Fibroblast of the conjunctiva (primary cell): ENCODE measurements at places on chromosomes 6 and 20.

GRCh38 chr6:2378046-2378657 lies 132.7 kb upstream of the GMDS start:
- DNase-seq: no peak

GRCh38 chr6:158596861-158597260 lies 37.0 kb downstream of the TMEM181 start:
- DNase-seq: no peak

- DNase-seq: no peak
These were observed 111.8 kb downstream of the QKI start for GRCh38 chr6:163526346-163526745.

GRCh38 chr6:1594445-1595200 lies 15.1 kb upstream of the FOXC1 start:
- no peak for DNase-seq

GRCh38 chr6:43138267-43138666 lies 32.8 kb upstream of the SRF start:
- no peak for DNase-seq

DNA sequence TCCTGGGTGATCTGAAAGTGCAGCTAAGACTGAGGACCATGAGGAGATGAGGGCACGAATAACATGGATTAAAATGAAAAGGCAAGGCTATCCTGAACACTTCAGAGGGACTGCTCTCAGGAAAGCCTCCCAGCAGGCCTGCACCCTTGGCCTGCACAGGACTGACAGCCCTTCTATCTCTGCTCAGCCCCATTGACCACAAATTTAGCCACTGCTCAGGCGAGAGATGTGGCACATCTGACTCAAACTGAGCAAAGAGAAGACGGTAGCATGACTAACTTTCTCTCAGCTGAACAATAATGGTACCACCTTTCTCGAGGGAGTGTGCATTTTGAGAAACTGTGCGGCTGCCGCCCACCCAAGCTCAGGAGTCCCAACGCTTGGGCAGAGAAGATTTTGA lies 257.5 kb downstream of the ADGB start:
- DNase-seq: no peak

DNA sequence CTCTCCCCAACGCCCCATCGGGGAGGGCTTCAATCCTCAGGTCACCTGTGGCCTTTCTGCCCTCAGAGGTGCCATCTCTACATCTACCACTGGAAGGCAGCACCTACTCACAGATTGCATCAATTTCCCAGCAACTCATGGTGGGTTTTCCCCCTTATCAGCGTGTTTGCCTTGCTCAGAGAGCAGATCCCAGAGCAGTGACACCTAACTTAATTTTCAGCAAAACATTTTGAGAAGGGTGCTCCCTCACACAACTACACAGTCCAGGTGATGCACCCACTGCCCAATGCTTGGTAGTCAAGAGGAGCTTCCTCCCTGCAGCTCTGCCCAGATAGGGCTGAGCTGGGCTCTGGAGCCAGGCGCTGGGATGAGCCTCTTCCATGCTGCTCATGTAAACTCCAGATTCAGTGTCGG lies 48.2 kb downstream of the PLG start:
- DNase-seq: no peak

- no peak for DNase-seq
These were observed 51.7 kb downstream of the CPXM1 start for GRCh38 chr20:2748551-2749342.

DNA sequence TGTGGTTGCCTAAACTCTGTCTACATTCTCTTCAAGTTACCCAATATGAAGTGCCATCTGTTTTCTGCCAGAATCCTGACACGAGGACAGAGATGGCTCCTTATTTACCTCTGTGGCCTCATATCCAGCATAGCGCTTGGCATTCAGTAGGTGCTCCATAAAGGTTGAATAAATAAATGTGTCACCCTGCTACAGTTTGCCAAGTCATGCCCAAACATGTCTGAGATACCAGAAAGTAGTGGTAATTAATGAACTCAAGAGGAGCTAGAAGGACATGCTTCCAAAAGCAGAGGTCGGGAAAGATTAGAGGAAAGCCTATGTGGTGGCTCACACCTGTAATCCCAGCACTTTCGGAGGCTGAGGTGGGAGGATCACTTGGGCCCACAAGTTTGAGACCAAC lies 30.9 kb upstream of the E2F3 start:
- DNase-seq: no peak

GRCh38 chr20:64027981-64028685 lies 7.8 kb upstream of the C20orf204 start:
- no peak for DNase-seq

GRCh38 chr6:13253272-13253671 lies 75.1 kb downstream of the TBC1D7 start:
- DNase-seq: no peak

- DNase-seq: peak; percentile 72
These were observed 198.7 kb downstream of the MOXD1 start for GRCh38 chr6:132202574-132202973.

DNA sequence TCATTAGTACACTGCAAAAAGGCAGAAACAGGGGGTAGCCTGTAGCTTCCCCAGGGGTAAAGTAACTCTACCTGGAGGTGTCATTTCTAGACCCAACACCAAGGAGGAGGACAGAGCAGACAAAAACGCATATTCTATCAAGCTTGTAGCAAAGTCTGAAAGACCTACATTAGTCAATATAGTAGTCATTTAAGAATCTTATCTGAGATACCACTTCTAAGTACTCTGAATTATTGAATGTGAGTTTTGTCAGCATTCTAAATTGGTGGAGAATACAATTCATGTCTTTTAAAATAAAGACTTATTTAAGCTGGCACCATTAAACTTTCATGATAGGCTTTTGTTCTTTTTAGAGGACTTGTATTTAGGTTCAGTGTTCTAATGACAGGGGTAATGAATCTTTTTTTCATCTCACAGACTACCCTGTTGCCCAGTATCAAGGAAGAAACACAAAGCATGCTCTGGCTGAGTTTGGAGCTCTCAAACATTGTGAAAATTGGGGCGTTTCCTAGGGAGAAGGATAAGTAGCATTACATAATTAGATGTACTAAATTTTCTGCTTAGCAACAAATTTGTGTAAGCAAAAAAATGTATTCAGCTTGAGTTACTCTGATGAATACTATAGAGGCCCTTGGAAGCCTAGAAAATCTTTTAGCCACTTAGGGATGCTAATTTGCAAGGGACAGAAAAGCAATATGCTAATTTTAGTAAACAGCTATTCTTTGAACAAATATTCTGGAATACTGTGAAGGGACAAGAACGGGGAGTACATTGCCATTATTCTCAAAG lies 255.4 kb upstream of the HSF2 start:
- DNase-seq: no peak

DNA sequence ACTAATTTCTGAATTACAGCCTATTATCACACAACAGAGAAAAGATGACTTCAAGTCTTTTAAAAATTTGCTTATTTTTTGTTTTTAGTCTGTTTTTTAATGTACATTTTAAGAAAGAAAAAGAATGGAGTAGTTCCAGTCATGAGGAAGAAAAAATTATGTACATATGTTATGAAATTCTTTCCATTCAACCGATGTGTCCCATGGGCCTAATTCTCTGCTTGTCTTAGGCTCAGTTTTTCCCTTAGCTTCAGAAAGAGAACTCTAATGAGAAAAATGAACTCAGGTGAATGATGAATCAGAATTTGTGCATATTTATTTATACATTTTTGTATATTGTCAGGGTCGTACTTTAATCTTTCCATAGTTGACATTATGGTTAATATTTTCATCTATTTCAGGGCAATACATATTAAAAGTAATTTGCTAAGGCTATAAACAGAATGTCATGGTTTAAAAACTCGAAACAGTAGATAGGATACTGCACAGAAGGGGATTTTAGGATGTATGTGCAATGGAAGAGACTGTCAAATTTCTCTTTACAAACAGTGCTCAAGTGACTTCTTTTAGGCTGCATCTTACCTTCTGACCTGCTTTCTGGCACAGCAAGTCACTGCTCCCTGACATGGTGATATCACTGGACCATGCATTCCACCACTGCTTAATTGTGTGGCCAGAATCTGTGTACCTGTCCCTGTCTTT lies 153.1 kb downstream of the EPHA7 start:
- no peak for DNase-seq

GRCh38 chr6:32744776-32745175 lies 3.6 kb downstream of the HLA-DQA2 start:
- no peak for DNase-seq

DNA sequence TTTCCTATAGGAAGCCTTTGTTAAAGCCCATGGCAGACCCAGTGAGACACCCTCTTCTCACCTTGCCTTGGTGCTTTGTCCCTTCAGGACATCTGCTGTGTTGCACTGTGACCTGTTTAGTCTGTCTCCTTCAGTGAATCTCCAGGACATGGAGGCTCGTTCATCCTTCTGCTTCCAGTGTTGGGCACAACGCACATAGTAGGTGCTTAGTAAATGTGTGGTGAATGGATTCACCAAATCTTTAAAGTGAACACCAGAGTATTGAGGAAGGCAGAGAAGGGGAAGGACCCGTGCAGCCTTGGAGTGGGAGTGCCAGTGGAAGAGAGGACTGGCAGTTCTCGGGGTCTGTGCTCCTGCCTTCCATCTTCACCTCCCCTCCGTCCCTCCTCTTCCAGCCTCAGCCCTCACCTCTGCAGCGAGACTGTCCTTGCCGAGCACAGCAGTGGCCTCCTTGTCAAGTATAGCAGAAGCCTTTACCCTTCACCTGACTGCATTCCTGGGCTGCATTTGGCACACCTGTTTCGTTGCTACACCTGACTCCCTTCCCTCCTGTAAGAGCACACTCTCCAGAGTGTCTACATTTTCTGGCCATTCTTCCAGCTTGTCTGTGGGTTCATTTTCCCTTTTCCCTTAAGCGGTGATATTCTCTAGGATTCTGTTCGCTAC lies 49.2 kb downstream of the ARID1B start:
- DNase-seq: no peak
